ENCODE measurements at places on chromosomes 7 and 10.

DNA sequence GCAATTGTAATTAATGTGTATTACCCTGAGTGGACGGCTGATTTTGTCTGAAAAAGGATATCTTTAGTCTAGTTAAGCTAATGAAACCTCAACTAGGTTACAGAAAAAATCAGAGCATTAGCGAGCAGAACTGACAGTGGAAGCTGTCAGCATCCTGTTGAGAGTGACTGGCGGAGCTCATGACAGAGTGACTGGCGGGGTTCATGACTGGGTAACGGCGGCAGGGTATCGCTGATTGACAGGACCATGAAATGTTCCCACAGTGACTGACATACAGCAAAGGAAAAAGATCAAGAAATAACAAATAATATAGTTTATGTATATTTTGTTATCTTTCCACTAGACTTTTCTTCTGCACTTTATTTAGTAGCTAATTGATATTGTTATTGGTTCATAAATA is 202.5 kb upstream of the AGK start:
- no peak for DNase-seq

DNA sequence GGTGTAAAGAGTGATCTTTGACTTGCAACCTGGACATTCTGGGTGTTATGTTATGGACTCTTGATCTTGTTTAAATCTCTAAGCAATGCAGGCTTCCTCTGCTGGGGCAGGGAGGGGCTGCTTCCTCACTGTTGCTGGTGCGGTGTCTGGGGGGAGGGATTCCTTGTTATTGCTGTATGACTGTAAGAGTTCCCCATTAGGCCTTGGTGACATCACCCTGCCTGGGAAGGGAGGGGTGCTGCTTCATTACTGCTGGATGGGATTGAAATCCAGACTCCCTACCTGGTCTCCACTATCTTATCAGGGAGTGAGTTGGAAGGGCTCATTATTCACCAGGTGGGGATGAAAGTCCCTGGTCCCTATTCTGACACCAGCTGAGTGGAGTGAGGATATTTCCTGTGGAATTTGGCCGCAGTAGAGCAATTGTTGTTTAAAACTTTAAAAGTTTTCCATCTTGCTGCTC is 8.8 kb downstream of the OGDH start:
- DNase-seq = no peak

DNA sequence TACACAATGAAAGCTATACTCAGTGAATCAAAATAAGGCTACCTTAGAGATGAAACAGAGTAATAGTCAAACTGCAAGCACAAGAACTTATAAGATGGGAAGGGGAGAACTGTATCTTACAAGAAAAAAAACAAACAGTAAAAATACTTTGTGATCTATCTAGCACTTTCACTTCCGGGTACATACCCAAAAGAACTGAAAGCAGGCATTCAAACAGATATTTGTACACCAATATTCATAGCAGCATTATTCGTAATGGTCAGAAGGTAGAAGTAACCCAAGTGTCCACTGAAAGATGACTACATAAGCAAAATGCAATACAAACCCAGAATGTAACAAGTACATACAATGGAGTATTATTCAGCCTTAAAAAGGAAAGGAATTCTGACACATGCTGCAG is 18.0 kb downstream of the FAM204A start:
- DNase-seq = no peak

DNA sequence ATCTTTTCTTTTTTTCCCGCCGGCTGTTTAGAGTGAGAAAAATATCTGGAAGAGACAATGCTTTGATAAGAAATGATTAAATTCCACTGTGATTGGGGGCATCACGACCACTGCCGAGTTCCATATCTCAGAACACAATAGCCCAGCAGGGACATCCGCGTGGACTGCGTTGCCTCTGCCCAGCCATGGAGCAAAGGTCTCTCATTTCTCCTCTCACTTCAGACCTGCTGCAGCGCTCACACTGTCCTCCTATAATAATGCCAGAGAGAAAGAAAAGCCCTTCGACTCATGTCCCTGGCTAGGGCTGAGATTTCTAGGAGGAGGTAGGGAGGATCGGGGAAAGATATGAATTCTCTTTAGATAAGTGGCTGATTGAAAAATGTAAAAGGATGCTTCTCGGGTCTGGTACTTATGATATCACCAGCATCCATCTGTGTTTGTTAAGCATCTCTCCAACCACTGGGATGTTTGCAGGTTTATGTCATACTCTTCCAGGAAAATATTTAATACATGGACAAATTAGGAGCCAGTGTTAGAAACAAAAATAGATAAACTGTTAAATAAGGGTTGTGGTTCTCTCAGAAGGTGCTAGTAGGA is 472.9 kb upstream of the AKR1E2 start:
- no peak for DNase-seq

All from BJ (cell line).